ENCODE measurements at places on chromosomes 1 and 21. TPM values are rescaled to one million over a fixed set of nuclear protein-coding genes. Genes with fewer than 3 reads are reported as not detected.

The CFHR5 gene
- total RNA-seq, result not detected

The UBXN10 gene
- 2.5 TPM for total RNA-seq

The HFM1 gene
- not detected for total RNA-seq

- no peaks in the 10 kb centered on the region for H3K27me3 ChIP-seq
- DNase-seq, result no peak
- no peaks in the 10 kb centered on the region for H3K36me3 ChIP-seq
- no peak overlapping the region for H3K27ac ChIP-seq
- peaks cover 14% of the 10 kb centered on the region for H3K4me1 ChIP-seq
- no peak overlapping the region for H3K4me3 ChIP-seq
Observed at GRCh38 chr1:19062258-19063029, 106.0 kb upstream of the IFFO2 start.

GRCh38 chr1:70760154-70760553, 287.5 kb downstream of the PTGER3 start:
- H3K4me1 ChIP-seq, result no peaks in the 10 kb centered on the region
- H3K27me3 ChIP-seq, result no peaks in the 10 kb centered on the region

DNA sequence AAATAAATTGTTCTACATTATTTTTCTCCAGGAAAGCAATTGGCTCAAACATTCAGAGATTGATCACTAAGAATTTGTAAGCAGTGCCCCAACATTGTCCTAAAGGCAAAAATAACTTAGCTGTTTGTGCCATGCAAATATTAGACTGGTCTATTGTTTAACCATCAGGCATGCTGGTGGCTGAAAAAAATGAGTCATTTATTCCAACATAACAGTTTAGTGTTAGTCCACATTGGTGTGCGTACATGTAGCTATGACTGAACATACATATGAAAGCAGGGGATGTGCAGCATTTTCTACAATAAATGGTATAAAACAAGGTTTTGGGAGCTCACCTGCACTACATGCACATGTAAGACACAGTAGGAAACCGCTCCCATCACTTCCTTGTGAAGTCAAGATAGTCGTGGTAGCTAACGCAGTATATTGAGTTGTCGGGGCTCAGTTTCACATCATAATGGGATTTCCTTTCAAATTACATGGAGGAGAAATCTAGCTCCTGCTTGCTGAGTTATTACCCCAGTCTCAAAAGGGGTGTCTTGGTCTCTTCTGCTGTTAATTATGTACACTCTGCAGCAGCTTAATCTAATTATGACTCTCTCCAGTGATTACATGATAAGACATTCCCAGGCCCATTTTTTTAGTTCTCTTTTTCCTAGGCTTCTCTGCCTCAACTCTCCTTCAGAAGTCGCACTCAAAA, 199.4 kb downstream of the LYPLAL1 start:
- H3K36me3 ChIP-seq, result no peaks in the 10 kb centered on the region
- no peaks in the 10 kb centered on the region for H3K4me1 ChIP-seq
- no peak overlapping the region for H3K4me3 ChIP-seq
- no peaks in the 10 kb centered on the region for H3K27me3 ChIP-seq
- no peak overlapping the region for H3K27ac ChIP-seq
- no peak for DNase-seq

GRCh38 chr1:182301467-182302198, 90.0 kb downstream of the GLUL start:
- H3K4me3 ChIP-seq, result no peak overlapping the region
- H3K27ac ChIP-seq, result no peak overlapping the region
- no peaks in the 10 kb centered on the region for H3K27me3 ChIP-seq
- no peaks in the 10 kb centered on the region for H3K36me3 ChIP-seq
- H3K4me1 ChIP-seq, result no peaks in the 10 kb centered on the region

Measured in Peyer's patch (tissue), 4 donors.